CD14-positive monocyte (primary cell): ENCODE measurements at places on chromosomes 16 and 17.

- no peak for DNase-seq
Observed at GRCh38 chr16:84109598-84110335, 7.0 kb downstream of the MBTPS1 start.

GRCh38 chr16:54326266-54326662 lies 39.7 kb upstream of the IRX3 start:
- no peak for DNase-seq

- no peak for DNase-seq
Observed at GRCh38 chr17:41651625-41652460, 27.5 kb upstream of the KRT17 start.

DNA sequence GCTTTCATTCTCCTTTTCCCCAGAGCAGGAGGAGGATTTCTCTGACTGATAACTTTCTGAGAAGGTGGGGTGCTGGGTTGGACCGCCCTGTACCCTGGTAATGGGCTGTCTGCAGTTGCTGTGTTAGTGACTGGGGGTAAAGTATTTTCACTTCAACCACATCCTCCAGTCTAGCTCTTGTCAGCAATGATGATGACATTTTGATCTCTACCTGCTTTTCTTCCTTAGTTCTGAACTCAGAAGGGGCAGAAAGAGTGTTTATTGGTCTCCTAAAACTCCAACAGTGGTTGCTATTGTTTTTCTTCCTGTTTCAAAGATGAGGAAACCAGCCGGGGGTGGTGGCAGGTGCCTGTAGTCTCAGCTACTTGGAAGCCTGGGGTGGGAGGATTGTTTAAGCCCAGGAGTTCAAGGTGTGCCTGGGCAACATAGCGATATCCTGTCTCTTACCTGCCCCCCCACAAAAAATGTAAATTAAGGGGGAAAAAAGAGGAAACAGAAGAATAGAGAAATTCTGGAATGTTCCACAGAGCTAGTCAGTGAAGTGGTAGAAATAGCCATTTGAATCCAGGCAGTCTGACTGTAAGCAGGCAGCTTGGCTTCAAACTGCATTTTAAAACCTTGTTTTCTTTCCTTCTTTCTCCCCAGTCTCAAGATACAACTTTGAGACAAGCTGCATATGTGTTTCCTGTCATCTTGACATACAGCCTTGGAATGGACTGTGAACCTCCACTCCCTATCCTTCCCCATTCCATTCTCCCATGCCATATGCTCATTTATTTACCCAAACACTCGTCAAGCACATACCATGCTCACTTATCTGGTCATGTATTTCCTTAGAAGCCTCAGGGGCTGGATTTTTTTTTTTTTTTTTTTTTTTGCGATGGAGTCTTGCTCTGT lies 3.3 kb upstream of the N4BP1 start:
- peak; percentile 48 for DNase-seq

DNA sequence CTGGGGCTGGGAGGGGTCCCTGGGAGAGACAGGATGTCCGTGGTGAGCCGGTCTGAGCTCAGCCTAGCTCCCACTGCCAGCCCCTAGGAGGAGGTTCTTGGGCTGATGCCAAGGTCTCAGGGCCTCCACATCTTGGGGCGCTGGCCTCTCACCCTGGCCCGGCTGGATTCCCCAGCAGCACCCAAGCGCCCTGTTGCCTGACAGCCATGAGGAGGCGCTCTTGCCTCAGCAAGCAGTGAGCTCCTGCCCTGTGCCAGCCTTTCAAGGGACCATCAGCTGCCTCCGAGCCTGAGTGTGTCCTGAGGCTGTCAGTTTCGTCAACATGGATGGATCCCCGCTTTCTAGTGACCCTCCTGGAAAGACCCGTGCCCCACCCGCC lies 234.9 kb upstream of the CIBAR2 start:
- DNase-seq = no peak

- no peak for DNase-seq
Observed at GRCh38 chr17:74987909-74988711, 678 bp downstream of the CDR2L start.

DNA sequence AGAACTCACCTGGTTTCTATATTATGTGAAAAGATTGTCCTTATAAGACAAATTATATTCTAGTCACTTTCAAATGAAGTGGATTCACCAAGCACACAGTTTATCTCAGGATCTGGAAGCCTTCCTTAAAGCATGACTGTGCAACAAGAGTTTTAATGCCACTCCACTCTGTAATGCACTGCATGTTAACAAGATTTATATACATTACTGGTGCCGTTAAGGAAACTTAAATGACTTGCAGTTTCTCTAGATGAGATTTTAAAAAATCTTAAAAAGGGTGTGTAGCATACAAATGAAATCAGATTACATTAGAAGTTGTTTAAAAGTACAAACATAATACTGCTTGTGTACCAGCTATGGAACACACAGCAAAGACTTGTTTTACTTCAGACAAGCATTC lies 150.8 kb downstream of the SNX11 start:
- DNase-seq = no peak

- DNase-seq = no peak
Observed at GRCh38 chr16:89402962-89403361, 87.4 kb downstream of the ANKRD11 start.

- DNase-seq = no peak
Observed at GRCh38 chr17:21377705-21378396, 1.7 kb downstream of the KCNJ12 start.

DNA sequence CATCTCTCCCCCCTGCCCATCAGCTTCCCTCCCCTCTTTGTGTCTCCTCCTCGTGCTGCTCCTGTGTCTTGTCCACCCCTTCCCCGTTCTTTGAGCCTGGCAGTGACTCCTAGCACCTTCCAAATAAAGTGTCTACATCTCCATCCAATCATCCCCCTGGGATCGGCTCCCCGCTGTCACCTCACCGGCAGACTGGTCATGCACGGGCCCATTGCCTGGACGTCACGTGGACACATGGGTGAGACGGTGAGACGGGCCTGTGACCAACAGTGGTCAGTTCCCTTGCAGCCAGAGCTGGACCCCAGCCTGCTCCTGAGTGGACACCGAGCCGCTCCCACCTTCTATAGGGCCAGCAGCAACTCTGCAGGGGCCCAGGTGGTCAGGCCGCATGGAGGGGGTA lies 46.4 kb downstream of the COTL1 start:
- DNase-seq = no peak

DNA sequence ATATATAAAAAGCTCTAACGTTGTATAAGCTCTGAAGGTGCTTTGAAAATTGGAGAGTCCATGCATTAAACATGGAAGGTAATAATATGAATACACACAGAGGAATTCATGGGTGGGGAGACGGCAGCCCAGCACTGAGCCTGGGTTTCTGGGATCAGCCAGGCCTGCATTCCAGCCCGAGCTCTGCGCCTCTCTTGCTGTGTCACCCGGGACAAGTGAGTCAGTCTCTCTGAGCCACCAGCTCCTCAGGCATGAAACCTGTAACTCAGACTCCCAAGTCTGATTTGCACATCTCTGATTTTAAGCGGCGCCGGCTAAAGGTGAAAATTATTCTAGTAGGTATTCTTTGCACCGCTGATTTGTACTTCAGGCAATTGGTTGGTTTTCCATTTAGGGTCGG lies 238.8 kb downstream of the MRTFB start:
- no peak for DNase-seq

GRCh38 chr17:73644145-73645049 lies at the start of gene SDK2:
SDK2 (minus strand) TSS chr17:73644445; CDS start chr17:73644088, 357 bp downstream.
- DNase-seq = no peak

DNA sequence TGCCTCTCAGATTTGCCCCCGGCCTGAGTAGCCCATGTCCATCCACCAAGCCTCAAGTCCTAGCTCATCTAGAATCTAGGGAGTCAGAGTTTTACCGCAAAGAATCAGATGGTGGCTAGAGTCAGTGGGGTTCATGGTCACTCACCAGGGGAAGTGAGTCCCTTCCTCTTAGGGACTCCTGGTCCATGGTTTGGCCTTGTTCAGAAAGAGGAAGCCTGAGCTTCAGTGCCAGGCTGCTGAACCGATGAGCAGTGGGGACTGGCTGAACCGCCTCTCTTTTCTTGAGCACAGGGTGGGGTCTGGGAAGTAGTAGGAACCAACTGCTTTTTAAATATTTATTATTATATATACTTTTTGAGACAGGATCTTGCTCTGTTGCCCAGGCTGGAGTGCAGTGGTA lies 160.3 kb downstream of the NTN1 start:
- peak; percentile 12 for DNase-seq

DNA sequence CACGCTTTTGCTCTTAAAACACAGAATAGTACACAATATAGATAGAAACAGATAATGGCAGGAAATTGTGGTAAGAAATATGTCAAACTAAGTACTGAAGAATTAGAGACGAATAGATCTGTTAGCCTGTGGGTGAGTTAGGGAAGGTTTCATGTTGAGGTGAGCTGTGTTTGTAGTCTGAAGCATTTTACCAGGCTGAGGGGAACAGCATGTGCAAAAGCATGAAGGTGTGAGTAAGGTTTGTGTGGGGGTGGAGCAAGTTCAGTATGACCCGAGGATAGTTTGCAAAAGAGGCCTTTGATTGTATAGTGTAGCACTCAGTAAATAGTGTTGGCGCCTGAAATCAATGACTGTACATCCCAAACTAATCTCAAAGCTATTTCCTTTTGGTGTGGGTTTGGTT lies 13.8 kb downstream of the IGSF6 start:
- no peak for DNase-seq

DNA sequence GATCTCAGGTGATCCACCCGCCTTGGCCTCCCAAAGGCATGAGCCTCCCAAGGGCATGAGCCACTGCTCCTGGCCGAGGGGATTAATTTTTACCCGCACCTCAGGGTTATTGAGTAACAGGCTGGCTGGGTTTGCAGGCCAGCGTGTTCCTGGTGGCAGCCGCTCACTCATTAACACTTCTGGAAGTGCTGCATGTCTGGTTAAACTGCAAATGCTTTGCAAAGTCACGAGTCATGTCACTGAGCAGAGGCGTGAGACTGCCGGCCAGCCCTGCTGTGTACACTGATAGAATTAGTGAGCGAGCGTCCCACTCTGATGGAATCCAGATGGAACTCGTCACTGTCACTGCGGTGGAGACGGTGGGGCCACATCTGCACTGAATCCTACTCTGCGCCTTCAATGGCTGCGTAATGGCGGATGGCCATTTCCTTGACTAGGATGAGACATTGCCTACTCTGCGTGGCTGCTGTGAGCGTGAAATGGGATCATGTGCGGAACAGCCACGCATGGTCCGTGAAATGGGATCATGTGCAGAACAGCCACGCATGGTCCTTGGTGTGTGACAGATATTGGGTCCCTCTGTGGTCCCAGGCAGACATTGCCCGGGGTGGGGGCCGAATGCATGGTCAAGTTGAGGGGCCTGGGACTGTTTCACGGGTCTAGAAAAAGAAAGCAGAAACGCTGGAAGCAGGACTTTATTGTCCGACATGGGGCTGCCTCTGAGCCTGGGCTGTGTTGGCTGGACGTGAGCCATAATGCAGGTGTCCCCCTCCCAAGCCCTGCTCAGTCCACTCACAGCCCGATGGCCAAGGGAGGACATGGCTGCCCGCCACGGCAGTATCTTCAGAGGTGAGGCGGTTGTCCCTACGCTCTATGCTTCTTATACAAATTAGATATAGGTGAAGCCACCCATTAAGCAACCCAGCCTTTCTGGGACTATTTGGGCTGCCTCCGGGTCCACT lies 740 bp upstream of the SLC5A10 start:
- DNase-seq = no peak

GRCh38 chr16:5321930-5322329 lies 224.3 kb upstream of the EEF2KMT start:
- no peak for DNase-seq

DNA sequence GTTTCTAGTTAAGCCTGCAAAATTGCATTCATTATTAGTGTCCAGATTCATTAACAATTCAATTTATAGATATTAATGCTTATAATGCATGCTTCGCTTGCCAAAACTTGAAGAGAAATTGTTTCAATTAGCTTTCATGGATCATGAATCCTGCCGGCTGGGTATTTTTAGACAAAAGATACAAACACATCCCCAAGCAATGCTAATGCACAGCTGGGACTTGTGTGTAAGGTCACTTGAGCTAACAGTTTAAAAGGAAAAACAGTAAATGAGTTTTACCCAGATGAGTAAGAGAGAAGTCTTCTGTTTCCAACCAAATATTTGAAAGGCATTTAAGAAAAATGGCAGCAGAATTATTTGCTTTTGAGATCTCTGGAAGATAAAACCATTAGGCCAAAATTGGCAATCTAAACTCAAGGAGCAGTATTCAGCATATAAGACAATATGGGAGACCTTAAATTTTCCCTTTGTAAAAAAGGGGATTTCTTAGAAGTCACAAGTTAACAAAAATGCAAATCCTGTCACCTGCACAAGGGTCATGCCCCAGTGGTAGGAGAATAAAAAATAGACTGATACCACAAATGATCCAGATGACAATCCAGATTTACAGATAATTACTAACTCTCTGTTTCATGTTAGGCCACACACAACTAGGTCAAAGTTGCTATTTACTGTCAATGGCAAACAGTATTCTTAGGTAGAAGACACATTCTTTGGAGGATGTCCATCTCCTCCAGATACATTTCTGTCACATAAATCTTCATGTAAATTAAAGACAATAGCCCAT lies 418.4 kb upstream of the PMFBP1 start:
- DNase-seq = no peak

GRCh38 chr16:24918641-24919040 lies 72.9 kb downstream of the SLC5A11 start:
- no peak for DNase-seq

- no peak for DNase-seq
Observed at GRCh38 chr16:75063549-75064088, 53.0 kb downstream of the LDHD start.

DNA sequence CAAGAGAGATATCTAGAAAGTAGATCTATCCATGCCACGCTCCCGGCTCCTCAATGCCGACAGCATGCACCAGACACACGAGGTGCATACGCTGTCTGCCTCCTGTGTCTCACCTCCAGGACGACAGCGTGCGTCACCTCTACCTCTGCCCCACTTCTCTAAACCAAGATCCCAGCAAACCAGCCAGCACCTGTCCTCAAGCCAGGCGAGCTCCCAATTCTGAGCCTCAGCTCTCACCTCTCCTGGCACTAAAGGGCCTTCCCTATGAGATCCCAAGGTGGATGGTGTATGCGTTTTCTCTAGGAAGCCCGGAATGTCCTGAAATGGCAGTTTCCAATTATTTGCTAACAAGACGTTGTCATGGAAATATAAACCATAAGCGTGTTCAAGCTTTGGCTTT lies 36.2 kb upstream of the RCVRN start:
- DNase-seq = no peak

DNA sequence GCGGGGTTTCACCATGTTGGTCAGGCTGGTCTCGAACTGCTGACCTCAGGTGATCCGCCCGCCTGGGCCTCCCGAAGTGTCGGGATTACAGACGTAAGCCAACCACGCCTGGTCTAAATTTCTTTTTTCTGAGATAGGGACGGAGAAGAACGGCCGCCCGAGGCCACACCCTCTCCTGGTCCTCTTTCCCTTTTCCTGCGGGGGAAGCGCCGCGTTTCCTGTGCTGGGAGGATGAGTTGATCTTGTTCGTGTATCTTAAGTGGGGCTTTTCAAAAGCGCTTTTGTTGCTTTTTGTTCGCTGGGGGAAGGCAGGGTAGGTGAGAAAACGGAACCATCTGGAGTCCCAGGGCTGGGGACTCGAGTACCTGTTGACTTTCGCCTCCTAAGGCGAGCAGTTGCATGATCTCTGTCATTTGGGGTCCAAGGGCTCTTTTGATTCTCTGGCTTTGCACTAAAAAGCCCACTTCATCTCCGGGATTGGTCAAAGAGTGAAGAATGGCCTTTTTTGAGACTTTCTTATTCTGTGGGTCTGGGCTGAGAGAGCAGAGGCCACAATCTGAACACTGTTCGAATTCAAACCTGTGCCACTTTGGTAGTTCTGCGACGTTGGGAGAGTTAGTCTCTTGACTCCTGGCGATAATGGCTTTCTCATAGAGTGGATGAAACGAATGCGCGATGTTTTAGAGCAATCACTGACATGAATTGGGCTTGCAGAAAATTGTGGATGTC lies 1.3 kb downstream of the FUS start:
- no peak for DNase-seq
